Choroid plexus epithelial cell (primary cell): ENCODE measurements at places on chromosomes 5 and 9.
A peak's percentile ranks its signal among the peaks of the same experiment; 100 is the strongest.

DNA sequence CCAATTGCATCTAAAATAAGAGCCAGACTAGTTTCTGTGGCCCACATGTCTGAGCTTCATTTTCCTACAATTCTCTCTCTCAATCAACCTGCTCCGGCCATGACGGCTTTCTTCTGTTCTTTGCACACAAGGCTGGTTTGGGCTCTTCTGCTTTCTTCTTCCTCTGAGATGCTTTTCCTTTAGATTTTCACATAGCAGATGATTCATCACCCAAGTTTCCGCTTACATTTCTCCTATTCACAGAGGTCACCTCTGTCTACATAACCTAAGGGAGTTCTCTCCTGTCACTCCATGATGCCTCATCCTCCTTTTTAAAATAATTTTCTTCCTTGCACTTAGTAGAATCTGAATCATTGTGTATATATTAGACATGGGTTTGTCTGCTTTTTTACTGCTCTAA is 334.6 kb upstream of the TUSC1 start:
- peak; percentile 4 for DNase-seq

- DNase-seq: no peak
These were observed 100.5 kb upstream of the MAN2A1 start for GRCh38 chr5:109589239-109589638.

DNA sequence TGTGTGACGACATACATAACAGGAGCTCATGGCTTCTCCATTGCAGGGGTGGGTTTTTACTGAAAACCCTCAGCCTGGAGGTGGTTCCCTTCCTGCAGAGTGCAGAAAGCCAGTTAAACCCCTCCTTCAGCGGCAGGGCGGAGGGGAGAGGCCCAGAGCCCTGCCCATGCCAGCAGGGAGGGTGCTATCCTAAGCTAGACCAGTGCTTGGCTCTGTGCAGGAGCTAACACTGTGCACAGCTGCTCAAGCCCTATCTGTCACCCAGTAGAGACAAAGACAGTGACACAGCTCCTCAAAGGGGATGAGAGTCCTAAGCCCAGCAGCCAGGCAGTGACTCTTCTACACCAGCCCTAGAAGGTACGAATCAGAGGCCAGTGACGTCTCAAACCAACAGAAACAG is 70.0 kb upstream of the ZSWIM6 start:
- no peak for DNase-seq

GRCh38 chr5:171520300-171521174 is 101.1 kb downstream of the FGF18 start:
- peak; percentile 56 for DNase-seq

DNA sequence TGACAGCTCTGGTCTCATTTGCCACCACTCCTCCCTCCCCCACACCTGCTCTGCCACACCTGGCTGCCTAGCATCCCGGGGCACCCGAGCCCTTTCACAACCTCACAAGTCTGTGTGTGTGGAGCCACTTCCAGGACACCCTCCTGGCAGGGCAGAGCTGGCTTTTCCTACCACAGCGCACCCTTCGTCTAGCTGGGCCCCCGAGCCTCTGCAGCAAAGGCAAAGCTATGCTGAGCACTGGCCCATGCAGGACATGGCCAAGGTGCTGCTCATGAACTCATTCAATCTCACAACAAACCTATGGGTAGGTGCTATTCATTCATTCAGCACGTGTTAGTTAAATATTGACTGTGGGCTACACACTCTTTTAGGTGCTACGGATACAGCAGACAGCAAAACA is 43.4 kb downstream of the DUSP1 start:
- no peak for DNase-seq

- no peak for DNase-seq
These were observed 6.8 kb upstream of the DENND4C start for GRCh38 chr9:19223724-19224123.

GRCh38 chr9:115671963-115672305 is 481.7 kb upstream of the PAPPA start:
- no peak for DNase-seq

- DNase-seq: no peak
These were observed 813.9 kb upstream of the CDH10 start for GRCh38 chr5:25458628-25459027.

- no peak for DNase-seq
These were observed 344.9 kb downstream of the EFNA5 start for GRCh38 chr5:107325866-107326265.

- DNase-seq: peak; percentile 44
These were observed 592.5 kb downstream of the CCDC171 start for GRCh38 chr9:16145196-16145950.

GRCh38 chr5:159240301-159240870 is 22.7 kb upstream of the UBLCP1 start:
- peak; percentile 68 for DNase-seq

DNA sequence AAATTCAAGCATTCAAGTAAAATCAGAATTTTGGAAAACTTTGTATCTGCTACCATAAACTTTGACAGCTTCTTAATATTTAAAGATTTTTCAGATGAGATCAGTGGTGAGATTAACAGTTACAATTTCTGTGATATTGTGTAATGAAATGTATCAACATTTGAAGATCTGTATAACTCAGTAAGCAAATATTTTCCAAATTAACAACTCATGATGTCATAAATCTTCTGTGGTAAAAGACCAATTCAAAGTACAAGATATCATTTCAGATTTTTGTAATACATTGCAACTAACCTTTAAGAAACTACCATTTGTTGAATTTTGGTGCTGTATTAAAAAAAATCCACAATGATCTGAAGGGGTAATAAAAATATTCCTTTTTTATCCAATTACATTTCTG is 352.2 kb downstream of the KIAA0825 start:
- no peak for DNase-seq

DNA sequence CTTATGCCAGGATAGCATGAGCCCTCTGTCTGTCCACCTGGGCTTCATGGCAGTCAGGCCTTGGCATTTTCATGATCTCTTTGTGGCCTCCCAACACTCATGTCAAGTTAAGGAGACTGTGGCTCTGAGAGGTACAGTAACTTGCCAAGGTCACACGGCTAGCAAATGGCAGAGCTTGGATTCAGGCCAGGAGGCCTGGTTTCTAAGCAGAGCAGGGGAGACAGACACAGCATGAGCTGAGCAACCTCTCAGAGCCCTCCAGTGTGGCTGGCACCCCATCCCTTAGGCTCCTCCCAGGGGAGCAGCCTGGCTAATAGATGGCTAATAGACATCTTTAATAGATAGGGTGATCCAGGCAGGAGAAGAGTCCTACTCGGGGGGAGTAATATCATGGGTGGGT is 4.1 kb downstream of the SYNPO start:
- DNase-seq: no peak

- no peak for DNase-seq
These were observed 74.0 kb downstream of the GCNT4 start for GRCh38 chr5:74978345-74978744.

DNA sequence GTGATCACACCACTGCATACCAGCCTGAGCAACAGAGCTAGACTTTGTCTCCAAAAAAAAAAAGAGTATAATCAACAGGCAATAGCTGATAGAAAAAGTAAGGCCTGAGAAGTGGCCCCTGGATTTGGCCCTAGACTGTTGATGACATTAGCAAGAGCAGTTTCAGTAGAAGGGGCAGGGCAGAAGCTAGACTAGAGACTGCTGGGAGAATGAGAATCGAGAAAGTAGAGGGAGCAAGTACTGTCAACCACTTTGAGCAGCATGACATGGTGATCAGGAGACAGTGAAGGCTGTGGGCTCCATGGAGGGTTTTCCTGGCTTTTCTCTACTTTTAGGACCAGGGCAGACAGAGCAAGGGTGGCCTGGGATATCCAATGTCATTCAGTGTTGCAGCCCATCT is 34.9 kb upstream of the B4GALT1 start:
- no peak for DNase-seq
